ENCODE measurements at places on chromosomes 1 and 21.

GRCh38 chr1:19361611-19362147, 49.6 kb downstream of the SLC66A1 start:
- DNase-seq, result no peak

- DNase-seq, result no peak
Observed at GRCh38 chr1:60573726-60574409, 500.3 kb upstream of the C1orf87 start.

DNA sequence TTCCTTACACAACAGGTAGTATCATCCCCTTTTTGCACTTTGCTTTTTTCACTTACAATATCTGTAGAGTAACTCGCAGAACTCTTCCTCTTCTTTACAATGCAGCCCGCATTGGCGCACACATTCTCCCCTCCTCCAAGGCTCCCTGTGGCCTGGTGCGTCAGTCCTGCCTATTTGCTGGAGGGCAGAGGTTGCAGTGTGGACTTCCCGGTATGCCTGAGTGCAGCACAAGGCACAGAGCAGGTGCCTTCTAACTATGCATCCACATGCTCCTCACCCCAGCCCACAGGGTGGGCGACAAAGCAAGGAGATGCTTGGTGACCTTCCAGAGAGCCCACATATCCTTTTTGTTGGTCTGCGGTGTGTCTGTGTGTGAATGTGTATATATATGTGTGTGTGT, 53.3 kb downstream of the ARHGEF11 start:
- DNase-seq, result no peak

GRCh38 chr1:44660176-44660575, 14.1 kb downstream of the TMEM53 start:
- no peak for DNase-seq

GRCh38 chr1:180643693-180644092, 11.9 kb downstream of the XPR1 start:
- no peak for DNase-seq

GRCh38 chr1:99965646-99966375, 4.0 kb upstream of the SLC35A3 start:
- no peak for DNase-seq

DNA sequence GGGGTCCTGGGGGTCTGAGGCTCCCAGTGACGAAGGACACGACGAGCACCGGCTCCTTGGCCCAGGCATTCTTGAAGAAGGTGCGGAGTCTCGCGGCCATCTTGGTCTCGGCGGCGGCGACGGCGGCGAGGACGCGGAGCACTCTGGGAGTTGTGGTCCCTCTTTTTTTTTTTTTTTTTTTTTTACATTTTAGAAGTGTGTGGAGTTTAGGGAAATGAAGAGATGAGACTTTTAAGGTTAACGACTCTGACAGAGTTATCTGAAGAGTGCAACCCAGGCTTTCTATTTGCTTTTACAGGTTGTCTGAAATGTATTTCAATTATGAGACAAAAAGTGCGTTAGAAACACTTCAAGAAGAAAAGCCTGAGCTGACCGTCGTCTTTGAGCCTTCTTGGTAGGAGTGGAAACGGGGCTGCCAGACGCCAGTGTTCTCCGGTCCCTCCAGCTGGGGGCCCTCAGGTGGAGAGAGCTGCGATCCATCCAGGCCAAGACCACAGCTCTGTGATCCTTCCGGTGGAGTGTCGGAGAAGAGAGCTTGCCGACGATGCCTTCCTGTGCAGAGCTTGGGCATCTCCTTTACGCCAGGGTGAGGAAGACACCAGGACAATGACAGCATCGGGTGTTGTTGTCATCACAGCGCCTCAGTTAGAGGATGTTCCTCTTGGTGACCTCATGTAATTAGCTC, 9.7 kb downstream of the OR2B11 start:
- peak; percentile 26 for DNase-seq
